ENCODE measurements at places on chromosomes 12 and 14.

GRCh38 chr14:75690010-75690409 is 29.0 kb downstream of the TTLL5 start:
- no peak for DNase-seq

GRCh38 chr12:109579639-109580038 is 6.0 kb downstream of the MVK start:
- DNase-seq: no peak

DNA sequence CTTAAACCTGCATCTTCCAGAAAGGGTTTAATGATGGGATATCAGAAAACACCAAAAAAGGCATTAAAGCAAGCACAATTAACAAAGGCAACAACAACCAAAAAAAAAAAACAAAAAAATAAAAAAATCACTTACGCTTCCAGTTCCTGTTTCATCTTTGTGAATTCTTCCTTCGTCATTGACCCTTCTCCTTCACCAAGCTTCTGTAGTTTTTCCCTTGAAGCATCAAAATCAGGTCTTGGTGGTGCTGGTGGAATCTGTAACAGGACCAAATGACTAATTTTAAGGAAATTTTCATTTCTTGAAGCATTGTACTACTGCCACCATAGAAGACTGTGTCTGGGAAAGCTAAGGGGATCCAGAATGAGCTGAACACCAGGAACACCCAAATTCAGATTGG is 24.5 kb downstream of the SNX6 start:
- no peak for DNase-seq

- DNase-seq: no peak
These were observed 149.7 kb downstream of the C12orf75 start for GRCh38 chr12:105480162-105480561.

DNA sequence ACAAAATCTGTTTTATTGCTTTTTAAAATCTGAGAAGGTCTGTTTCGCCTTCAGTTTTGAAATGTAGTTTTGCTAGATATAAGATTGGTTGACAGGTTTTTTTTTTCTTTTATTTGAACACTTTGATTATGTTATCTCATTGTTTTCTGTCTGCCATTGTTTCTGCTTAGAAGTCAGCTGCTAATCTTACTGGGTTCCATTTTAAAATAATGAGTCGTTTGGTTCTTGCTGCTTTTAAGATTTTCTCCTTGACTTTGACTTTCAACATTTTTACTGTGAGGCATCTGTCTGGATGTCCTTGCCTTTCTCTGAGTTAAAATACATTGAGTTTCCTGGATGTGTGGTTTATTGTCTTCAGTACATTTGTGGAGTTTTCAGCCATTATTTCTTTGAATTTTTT is 56.7 kb downstream of the ADIPOR2 start:
- DNase-seq: no peak

GRCh38 chr12:113109872-113110599 is 25.5 kb downstream of the RASAL1 start:
- DNase-seq: no peak

- no peak for DNase-seq
These were observed 980.1 kb downstream of the NRXN3 start for GRCh38 chr14:79150226-79150625.

DNA sequence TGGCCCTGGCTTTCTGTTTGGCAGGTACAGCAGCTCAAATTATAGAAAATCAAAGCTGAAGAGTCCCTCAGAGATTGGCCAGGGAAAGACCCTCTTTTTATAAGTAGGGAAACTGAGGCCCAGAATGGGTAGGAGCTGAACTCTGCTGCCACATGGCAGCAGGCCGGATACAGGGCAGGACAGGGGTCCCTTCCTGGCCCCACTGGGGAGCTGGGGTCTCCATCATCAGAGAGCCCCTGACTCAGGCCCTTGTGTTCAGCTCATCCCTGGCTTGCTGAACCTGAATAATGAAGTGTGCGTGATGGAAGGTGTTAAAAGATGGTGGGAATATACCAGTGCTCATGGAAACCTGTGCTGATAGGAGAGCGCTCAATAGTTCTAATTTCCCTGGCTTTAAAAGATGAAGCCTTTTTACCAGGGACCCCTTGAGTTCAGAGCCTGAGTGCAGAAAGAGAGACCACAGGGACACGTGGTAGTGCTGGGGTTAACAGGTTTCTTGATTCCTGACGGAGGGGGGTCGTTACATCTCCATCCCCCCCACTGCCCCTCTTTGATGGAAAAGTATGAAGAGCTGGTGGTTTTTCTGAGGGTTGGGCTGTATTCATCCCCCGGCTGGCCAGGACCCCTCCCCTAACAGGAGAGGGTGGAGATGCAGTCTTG is 4.4 kb downstream of the DLK1 start:
- no peak for DNase-seq

GRCh38 chr14:31126680-31127079 is 80.9 kb downstream of the HECTD1 start:
- DNase-seq: no peak

GRCh38 chr14:94066089-94066676 is 14.8 kb downstream of the DDX24 start:
- no peak for DNase-seq
